SK-N-SH (cell line): ENCODE measurements at places on chromosomes 11 and 22.

DNA sequence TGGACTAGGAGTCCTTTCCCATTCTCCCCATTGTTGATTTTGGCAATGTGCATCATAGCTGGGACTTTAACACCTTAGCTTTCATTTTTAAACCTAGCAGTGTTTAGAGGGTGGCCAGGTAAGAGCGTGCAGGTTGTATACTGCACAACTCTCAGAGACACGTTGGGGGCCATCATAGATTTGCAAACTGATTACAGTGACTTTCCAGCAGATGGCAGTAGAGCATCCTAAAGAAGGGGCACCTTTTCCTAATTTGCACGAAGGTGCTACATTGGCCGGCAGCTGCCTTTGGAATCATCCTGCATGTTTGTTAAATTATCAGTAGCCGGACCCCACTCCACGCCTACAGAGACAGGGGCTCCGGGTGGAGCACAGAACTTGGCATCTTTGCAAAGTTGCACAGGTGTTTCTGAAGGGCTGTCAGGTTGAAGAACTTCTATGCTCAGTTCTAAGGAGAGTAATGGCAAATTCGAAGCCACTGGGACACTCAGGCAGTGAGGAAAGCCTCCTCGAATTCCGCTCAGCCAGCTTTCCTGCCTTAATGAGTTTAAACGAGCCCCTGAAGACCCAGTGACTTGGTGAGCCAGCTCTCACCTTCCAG lies 7.7 kb downstream of the LHFPL7 start:
- peak; percentile 76 for DNase-seq

DNA sequence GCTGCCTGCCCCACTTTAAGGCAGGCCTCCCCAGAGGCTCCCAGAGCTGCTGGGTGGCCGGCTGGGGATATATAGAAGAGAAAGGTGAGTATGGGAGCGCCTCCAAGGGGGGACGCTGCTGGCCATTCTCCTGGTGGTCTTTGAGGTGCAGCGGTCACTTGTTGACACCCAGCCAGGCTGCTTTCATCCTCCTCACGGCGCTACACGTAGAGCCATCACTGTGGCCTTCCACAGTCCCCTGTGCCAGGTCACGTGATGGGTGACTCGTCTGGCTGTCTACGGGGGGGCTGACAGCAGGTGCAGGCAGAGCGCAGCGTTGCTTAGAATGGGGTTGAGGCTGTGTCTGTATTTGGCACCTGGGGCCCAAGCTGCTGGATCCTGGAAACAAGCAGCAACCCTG lies 1.9 kb downstream of the ACR start:
- DNase-seq: no peak

GRCh38 chr11:10295064-10295901 lies 1.3 kb upstream of the SBF2 start:
- DNase-seq: no peak

GRCh38 chr22:37880668-37881440 lies 25.2 kb upstream of the MICALL1 start:
- DNase-seq: no peak

GRCh38 chr11:83723999-83724398 lies 437.8 kb upstream of the CCDC90B start:
- DNase-seq: peak; percentile 18

DNA sequence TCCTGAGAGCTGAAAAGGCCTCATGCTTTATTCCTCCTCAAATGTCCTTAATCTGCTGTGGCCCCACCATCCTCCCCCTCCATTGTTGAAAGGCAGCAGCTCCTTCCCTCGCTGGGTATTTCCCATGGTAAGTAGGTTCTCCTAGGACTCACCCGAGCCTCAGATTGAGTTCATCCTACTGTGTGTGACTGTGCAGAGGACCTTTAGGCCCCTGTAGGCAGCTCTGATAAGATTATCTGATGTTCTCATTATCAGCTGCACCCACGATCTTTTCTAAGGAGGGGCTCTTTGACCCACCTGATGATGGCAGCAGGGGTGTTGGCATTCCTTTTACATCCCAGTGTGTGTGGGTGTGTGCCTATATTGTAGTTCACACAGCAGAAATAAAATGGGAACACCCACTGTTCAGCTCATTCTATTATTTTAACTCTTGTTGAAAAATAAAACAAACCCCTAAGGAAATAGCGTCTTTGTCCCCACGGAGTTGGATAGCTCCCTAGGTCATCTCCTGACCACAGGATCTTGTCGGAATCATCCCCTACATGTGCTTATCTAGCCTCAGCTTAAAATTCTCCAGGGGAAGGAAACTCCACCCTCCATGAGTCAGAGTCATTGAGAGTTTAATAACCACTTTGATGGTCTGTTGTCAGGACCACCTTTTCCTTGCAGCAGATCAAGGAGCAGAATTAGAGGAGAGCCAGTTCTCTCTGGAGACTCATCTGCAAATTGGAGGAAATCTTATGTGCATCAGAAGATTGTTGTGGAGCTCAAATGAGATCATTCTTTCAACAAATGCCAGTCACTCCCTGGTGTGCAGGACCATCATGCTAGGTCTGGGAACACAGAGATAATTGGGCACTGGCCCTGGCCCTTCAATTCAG lies 19.3 kb downstream of the ENDOD1 start:
- no peak for DNase-seq

DNA sequence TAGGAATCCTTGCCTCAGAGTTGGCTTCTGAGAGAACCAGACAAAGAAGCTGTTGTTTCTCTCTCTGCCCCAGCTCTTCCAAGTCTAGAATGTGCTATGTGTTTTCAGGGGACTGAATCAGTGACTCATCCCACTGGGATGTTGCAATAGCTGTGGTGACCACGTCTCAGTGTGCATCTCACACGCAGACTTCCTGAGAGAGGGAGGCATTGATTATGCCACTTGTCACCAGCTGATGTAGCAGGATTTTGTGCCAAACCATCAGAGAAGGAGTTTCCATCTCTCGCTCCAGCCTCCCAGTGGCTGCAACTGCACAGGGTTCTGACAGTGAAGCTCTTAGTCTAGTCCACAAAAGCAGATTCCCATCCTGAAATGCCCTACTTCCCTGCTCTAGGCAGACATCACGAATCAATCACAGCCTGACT lies 455.8 kb downstream of the MIAT start:
- DNase-seq: no peak

DNA sequence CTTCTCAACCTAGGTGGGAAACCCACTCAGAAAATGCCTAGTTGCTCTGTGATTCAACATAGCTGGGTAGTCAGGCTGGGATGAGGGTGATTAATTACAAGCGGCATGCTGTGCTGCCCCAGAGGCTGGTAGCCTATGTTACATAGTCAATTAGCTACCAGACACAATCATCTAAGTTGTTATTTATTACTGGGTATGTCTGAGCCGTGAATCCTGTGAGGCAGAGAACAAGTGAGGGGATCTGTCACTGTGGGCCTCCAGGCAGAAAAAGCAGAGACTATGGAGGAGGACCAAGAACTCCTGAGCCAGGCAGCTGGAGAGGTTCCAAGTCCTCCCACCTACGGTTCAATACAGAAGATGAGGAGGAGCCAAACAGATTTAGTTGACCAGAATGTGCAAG lies 186.6 kb upstream of the BDNF start:
- DNase-seq: no peak

DNA sequence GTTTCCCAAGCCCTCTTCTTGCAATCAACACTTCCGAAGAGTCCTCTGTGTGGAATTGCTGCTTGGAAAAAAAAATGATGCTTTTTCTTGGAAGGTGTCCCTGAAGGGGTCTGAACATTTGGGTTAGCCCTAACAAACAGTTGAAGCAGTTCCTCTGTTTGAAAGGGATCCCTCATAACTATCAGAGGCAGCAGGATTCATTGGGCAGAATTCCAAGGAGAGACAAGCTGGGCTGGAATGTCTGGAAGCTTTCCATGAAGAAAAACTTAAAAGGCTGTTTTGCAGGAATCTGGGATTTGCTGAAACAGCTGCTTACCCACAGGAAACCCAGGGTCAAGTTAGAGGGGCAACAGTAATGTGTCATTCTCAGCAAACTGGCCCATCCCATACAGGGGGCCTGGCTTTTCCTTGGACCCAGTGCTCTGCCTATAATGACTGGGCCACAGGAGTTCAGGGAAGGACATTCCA lies 3.1 kb downstream of the CSNK2A3 start:
- no peak for DNase-seq

GRCh38 chr11:60194511-60194910 lies 11.6 kb upstream of the MS4A6A start:
- DNase-seq: no peak

DNA sequence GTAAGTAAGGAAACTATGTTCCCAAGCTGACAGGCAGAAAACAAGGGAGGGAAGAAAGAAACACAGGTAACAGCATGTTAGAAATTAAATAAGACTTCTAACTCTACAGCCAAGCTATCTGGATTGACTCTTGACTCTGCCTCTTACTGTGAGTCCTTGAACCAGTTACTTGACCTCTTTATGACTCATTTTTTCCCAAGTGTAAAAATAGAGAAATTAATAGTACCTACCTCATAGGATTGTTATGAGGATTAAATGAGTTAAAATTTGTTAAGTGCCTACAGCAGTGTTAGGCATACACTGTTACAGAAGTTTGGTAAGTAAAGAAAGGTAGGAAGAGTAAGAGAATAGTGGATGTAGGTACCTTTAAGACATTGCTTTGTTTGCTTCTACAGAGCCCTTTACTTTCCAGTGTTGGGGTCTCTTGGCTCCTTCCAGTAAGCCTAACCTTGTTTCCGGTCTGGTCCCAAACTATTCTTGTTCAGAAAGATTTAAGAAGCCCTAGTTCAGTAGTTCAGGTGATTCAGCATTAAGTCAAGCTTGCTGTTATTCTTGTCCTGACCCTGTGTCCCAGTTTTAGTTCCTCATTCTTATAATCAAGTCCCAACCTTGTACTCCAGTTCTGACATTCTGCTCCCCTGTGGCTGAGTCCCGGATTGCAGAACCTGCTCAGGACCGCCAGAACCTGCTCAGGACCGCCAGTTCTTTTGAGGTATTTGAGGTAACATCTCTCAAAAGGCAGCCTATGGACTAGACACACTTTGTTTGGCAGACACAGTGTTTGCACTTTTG lies 963.4 kb upstream of the CCDC90B start:
- DNase-seq: no peak

GRCh38 chr11:13140873-13141655 lies 131.9 kb downstream of the RASSF10 start:
- no peak for DNase-seq

DNA sequence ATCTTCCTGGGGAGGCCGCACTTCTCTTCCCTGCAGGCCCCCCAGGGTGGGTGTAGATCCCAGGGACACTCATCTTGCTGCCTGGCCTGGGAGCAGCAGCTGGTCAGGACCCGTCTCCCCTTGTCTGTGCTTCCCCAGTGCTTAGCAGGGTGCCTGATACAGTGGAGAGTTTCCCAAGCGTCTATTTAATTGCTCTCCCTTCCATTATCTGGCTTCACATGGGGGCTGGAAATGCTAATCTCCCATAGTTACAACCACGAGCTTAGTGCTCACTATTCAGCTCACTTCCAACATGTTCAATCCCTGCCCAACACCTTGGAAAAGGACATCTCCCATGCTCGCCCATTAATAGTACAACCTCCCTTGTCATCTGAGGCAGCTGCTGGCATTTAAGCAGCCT lies 100.5 kb downstream of the DSCAML1 start:
- DNase-seq: peak; percentile 47

GRCh38 chr22:23251445-23252093 lies 71.3 kb downstream of the BCR start:
- DNase-seq: no peak

DNA sequence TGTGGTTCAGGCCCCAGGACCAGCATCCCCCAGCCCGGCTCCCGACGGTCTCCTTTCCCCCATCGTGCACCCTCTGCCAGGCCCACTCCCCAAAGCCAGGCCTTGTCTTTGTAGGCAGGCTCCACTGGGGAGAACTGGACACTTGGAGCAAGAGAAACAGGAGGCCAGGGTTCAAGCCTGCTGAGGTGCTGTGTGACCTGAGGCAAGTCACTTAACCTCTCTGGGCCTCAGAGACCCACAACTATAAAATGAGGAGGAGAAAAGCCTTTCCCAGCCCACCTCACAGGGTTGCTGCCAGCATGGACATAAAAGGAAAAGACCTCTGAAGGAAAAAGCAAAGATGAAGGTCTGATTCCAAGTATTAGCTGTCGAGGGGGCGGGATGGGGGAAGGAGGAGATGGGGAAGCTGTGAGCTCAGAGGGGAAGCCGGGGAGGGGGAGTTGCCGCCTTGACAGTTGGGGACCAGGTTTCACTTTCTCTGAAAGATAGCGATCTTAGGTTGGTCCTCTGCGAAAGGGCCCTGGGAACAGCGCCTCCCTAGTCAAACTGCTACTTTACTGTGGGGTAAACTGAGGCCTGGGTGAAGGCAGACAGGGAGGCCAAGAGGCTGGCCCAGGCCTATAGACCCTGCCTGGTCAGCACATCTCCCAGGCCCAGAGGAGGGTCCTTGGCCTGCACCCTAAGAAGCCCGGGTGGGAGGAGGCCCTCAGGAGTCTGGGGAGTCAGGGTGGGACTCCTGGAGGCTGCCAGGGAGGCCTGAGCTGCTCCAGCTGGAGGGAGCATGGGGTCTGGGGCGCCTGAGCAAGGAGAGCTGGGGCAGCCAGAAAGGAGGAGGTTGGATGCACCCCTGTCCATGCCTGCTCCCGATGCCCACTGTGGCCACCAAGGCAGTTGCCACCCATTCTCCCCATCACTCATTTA lies 991 bp upstream of the OSM start:
- DNase-seq: no peak

DNA sequence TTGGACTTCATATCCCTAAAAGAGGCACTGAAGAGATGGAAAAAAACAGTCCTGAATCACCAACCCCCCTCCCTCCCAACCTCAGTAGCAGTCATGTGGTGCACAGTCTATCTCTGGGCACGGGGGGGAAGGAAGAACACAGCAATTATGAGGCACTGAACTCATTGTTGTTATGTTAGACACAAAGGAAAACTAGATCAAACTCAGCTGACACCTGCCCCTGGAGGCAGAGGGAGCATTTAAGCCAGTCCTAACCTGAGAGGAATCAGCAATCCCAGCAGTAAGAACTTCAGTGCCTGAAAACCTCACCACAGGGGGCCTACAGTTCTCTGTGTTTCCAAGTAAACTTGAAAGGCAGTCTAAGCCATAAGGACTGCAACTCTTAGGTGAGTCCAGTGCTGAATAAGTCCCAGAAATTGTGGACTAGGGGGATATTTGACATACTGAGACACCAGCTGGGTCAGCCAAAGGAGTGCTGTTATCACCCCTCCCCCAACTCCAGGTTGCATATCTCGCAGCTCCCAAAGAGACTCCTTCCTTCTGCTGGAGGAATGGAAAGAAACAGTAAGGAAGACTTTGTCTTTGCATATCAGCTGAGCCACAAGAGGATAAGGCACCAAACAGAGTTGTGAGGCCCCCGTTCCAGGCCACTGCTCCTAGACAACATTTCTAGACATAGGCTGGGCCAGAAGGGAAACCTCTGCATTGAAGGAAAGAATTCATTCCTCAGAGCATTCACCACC lies 72.5 kb downstream of the GLYATL1 start:
- DNase-seq: no peak

DNA sequence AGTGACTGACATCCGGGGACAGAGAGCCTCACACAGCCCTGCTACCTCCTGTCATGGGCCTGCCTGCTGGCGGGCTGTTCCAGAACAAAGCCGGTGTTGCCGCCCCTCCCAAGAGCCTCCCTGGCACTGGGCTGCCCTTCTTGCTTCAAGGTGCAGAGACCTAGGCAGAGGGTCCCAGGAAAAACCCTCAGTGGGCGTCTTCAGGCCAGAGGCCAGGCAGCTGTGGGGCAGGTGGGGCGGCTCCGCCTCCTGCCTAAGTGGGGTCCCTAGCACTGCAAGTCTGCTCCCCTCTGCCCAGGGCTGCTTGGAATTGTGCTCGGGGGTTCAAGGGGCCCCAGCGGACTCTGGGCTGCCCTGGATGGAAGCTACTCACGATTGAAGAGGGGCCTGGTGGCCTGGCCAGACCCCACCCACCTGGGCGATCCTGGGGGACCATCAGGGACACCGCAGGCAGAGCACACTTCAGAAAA lies 20.4 kb upstream of the GNB1L start:
- DNase-seq: no peak
